Heart left ventricle (tissue), 16 donors: ENCODE measurements at places on chromosomes 13 and 19.

- DNase-seq = peak; percentile 15
Observed at GRCh38 chr13:70310396-70311119, 202.3 kb upstream of the KLHL1 start.

DNA sequence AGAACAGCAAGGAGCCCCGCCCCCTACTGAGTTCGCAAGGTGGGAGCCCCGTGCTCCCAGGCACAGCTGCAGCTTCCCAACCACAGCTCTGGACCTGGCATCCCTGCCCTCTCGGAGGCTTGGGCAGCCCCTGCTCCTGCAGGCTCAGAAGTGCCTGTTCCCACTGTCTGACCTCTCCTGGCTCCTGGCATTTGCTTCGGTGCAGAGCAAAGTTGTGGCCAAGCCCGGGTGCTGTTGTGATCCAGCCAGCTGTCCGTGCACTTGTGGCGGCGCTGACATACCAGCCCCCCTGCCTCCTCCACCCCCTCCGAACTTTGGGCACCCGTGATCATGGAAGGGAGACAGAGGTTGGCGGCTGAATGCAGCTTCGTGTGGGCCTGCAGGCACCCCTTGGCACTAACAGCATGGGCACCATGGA lies 1386.8 kb downstream of the PCDH9 start:
- DNase-seq = no peak

- DNase-seq = peak; percentile 31
Observed at GRCh38 chr19:1324806-1325567, 39.3 kb downstream of the EFNA2 start.

GRCh38 chr13:47539317-47539716 lies 461.8 kb downstream of the SUCLA2 start:
- DNase-seq = no peak

DNA sequence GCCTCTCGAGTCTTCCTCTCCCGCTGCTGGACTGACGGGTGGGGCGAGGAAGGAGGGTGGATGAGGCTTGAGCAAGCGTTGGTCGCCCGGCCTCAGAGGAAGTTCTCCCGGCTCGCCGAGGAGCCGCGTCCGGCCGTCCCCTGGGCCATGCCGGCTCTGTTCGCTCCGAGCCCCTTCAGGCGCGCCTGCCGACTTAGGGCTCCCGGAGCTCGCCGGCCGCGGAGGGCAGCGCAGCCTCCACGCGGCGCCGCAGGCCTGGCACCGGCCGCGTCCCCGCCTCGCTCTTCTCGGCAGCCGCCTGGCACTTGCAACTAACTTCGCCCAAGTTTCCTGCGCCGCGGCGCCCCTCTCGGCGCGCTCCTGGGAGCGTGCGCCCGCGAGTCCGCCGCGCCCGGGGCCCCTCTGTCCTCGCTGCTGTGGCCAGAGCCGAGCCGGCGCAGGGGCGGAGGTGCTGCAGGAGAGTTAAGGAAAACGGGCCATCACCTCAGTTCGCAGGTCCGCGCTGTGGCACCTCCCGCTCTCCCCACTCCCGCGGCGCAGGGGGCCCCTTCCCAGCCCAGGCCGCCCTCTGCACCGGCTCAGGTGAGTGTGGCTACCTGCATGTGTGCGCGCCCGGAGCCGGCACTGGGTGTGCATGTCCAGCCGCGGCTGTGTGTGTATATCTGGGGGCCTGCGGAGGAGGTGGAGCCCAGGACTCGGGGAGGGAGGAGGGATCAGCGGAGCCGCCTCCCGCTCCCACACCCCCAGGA lies 641 bp upstream of the SOX21 start:
- DNase-seq = no peak

- no peak for DNase-seq
Observed at GRCh38 chr19:29121684-29122083, 91.3 kb downstream of the UQCRFS1 start.

DNA sequence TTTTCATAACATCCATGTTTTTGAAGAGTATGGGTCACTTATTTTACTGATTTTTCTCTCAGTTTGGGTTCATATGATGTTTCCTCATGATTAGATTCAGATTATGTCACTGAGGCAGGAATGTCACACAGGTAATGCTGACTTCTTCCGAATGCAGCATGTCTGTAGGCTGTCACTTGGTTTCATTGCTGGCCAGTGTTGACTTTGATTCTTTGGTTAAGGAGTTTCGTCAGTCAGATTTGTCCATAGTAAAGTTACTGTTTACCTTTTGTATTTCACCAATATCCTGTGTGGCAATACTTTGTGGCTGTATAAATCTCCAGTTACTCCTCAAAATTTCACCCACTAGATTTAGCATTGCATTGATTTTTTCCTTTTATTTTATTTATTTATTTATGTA lies 105.6 kb downstream of the MRPL57 start:
- no peak for DNase-seq

DNA sequence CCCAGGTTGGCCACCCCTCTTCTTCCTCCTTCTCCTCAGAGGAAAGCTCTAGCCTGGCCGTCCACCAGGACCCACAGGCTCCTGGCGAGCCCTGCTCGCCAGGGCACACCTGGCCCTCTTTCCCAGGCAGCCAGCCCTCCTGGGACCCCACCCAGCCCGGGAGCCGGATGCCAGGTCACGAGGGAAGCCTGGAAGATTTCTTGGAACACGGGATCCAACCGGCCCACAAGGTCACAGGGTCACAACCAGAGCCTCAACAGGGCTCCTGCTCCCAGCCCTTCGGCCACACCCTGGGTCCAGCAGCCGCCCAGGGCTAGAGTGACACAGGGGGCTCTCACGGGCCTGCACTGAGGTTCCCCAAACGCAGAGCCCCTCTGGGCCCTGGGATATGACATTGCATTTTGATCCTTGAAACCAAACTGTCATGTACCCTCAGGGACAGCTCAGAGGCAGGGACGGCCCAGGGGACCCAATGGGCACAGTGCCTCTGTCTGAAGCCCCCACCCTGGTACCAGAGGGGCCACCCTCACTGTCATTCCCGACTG lies 5.5 kb downstream of the MKNK2 start:
- no peak for DNase-seq

DNA sequence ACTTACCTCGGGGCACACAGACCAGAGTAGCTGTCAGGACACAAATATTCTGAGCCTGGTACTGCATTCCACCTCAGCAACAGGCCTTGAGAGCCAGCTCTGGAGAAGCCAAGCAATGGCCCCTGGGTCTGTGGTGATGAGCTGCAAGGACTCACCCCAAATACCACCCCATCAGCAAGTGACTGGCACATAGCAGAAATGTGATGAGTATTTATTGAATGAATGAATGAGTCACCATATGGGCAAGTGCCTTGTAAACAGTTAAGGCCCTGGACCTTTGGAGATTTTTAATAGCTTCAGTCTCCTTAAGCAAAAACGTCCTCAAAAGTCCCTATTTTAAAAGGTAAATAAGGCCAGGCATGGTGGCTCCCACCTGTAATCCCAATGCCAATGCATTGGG lies 18.2 kb downstream of the GSX1 start:
- DNase-seq = no peak

DNA sequence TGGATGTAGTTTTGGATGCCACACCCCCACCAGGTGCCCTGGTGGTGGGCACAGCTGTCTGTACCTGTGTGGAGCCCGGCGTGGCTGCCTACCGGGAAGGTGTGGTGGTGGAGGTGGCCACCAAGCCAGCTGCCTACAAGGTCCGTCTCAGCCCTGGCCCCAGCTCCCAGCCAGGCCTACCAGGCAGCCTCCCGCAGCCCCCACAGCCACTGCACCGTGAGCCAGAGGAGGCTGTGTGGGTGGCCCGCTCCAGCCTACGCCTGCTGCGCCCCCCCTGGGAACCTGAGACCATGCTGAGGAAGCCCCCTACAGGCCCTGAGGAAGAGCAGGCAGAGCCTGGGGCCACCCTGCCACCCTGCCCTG lies 3.5 kb downstream of the CIC start:
- DNase-seq = no peak

DNA sequence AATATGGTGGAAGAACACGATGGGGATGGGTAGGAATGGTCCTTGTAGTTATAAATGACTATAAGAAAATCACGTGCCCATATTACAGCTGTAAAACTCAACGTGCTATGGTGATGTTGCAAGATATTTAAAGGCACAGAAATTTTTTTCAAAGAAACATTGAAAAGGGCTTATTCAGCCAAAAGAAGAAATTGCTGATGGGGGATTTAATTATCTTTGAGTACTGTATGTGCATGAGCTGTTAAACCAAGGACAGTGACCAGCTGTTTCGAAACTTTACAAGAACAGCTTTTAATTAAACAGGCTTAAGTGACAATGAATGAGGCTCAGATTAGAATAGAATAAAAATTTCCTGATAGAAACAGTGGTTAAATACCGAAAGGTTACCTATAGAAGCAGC lies 339.0 kb downstream of the HS6ST3 start:
- DNase-seq = no peak

DNA sequence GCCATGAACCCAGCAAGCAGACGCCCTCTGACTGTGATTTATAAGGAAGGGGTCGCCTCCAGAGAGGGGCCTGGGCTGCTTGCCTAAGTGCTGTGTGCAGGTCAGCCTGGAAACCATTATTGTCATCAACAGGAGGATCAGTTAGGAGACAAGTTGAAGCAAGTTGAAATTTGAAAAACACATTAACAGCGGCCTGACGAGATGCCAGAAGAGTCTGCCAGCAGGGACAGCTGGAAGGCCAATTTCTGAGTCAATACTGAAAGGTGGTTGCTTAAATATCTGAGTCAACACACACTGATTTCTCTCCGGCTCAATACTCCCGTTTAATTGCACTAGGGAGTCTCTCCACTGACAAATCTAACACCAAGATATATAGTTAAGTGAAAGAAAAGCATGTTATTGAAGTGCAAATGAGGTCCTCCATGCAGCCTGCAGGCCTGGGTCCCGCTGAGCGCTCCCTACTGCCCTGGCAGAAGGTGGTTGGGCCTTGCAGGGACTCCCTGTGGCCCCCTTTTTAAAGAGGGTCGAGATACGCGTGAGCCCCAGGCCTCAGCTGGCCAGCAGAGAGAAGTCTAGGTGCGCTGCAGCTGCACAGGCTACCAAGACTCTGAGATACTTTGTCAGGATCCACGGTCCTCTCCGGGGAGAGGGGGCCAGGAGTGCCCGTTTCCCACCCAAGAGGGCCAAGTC lies 91.1 kb downstream of the RNASEH2B start:
- DNase-seq = peak; percentile 44

DNA sequence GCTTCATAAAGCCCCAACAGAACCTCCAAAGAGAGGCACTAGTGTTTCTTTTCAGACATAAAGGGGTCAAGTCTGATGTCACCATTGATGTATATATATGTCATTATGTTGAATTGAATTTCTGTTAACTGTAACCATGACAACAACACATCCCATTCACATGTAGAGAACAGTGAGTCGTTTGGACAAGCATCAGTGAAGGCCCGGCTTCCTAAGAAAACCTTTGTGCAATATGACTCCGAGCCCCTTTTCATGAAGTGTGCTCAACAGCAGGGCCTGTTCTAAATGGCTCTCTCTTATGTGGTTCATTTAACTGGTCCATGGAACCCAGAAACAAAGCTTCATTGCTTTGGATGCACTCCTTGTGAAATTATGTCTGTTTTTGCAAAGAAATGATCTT lies 67.2 kb upstream of the UBL3 start:
- no peak for DNase-seq
